ENCODE measurements at places on chromosomes 16 and 17.

GRCh38 chr17:71495420-71495819 is 625.4 kb upstream of the SOX9 start:
- DNase-seq, result no peak

DNA sequence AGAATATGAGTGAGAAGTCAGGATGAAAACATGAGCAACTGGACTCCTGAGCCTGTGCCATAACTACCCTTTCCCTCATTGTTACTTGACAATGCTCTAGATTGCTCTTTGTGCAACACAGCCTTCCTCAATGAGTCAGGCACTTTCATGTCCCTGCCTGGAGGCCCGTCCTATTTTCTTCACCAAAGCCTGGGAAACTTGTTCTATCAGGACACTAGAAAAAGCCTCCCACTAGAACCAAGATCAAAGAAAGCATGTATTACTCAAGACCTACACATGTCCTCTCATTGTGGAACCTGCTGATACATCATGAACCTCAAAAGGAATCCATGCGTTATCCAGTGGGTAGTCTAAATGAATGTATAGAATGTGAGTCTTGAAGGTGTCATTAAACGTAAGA is 624.5 kb downstream of the TOX3 start:
- DNase-seq, result no peak

DNA sequence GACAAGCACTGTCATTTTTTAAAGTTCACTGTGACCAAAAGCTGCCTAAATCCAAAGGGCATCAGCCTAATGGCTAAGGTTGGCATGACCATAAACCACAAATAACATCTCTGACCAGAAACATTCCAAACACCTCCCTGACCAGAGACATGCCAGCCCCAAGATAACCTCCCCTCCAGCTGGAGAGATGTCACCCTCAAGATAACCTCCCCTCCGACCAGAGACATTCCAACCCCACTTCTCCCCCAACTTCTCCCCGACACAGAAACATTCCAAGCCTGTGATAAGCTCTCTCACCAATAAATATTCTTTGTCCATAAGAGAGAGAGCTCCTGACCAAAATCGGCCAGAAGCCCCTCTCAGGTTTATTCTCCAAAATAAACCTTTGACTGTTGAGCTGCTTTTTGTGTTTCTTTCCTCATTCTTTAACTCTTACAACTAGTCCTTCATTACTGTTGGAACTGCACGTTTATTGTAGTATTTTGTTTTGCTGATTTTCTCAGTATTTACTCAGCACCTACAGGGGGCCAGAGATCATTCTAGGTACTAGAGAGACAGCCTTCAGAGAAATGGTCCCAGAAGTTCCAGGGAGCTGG is 325.6 kb downstream of the SLC39A11 start:
- DNase-seq, result no peak

DNA sequence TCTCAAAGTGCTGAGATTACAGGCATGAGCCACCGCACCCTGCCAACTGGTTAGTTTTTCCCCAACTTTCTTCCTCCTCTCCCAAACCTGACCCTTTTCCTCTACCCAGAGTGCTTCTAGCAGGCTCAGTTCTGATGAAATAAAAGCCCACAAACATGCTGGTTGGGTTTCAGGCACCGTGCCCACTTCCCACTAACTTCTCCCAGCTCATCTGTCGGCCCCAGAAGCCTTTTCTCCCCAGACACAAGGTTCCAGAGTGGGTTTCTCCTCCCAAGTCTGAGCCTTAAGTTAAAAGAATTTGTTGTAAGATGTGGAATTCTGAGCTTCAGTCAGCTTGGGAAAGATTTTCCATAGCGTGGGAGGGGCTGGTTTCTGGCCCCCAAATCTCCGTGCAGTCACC is 11.5 kb upstream of the SCN4A start:
- no peak for DNase-seq
